ENCODE measurements at places on chromosomes 2 and 18.

- DNase-seq: no peak
These were observed 26.0 kb downstream of the SALL3 start for GRCh38 chr18:79005653-79006052.

DNA sequence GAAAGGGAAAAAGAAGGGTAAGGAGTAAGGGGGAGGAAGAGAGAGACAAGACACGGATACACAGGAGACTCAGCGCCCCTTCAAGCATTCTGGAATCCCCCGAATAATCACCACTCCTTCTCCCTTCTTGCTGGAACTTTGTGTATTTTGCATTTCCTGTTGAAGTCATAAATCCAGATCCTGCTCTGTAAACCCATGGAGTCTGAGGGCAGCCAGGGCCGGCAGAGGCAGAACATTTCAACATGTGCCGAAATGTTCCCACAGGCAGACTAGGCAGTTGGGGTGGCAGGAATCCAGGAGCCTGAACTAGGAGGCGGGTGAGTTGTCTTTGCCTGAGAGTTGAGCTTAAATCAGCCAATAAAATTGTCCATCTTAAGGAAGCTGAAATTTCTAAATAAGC is 193.1 kb downstream of the SH3RF3 start:
- DNase-seq: no peak

- no peak for DNase-seq
These were observed 32.2 kb downstream of the PLEKHA3 start for GRCh38 chr2:178512484-178512883.

- DNase-seq: no peak
These were observed 305.9 kb downstream of the ARHGAP15 start for GRCh38 chr2:143435131-143435530.

DNA sequence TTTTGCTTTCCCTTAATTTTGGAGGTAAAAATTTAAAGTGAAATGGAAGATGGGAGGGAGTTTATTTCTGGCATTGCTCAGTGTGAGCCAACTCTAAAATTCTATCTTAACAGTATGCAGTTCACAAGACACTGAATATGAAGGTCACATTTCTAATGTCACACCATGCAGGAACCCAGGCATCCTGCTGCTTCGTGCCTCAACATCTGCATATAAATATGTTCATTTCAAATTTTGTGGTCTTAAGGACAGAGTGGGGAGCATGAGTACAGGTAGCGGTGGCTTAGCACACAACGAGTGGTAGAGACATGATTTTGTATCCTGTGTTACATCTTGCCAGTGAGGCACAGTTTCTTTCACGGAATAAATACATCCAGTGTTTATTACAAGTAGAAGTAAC is 102.4 kb downstream of the ARL4C start:
- no peak for DNase-seq

- DNase-seq: no peak
These were observed 4.0 kb upstream of the TEX51 start for GRCh38 chr2:126894585-126895182.

- no peak for DNase-seq
These were observed 37.1 kb downstream of the SLC25A52 start for GRCh38 chr18:31723639-31723989.

GRCh38 chr2:40226637-40227036 is 225.3 kb downstream of the SLC8A1 start:
- DNase-seq: no peak

DNA sequence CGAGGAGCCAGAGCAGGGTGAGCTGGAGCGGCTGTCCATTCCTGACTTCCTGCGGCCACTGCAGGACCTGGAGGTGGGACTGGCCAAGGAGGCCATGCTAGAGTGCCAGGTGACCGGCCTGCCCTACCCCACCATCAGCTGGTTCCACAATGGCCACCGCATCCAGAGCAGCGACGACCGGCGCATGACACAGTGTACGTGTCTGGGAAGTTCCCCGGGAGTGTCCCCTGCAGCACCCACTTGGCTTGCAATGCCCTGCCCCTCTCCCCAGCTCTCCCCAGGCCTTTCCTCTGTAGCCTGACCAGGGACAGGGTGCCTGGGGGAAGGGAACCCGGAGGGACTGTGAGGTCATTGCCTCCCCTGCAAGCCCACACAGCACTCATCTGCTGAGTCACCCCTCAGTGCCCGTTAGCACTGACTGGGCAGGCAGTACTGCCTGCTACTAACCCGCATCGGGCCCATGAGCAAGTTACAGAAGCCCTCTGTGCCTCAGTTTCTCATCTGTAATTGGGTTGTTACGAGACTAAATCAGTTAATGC is 29.4 kb upstream of the GMPPA start:
- DNase-seq: no peak

GRCh38 chr2:216679658-216680024 is 15.7 kb downstream of the IGFBP5 start:
- no peak for DNase-seq

DNA sequence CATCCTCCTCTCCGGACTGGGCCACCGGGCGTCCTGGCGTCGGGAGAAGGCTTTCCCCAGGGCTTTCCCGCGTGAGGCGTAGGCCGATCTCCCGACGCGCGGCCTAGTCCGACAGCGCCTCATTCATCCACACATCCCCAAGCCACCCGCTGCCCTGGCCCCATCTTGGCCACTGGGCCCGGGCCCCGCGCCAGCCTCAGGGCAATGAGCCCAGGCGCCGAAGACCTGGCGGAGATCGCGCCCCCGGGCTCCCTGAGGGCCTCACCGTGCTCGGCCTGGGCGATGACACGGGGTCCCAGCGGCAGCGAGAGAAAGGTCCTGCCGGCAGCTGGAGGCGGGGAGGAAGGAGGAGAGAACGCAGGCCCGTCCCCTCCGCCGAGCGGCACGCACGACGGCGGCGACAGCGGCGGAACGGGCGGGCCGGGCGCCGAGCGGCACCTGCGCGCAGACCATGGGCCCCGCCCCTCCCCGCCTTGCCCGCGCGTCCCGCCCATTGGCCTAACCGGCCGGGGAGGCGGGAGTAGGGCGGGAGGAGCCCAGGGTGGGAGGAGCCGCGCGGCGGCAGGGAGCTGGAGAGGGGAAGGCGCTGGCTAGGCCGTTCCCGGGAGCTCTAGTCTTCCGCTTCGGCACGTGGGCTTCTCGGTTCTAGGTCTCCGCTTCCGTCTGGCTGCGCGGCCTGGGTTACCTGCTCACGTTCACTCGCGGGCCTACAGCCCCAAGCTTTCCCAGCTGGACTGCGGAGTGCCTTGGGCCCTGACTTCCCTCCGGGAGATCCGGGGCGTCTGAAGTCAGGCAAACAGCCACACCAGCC is at the start of gene OLA1:
OLA1 (minus strand) TSS at position 346 of the 811 bp plus-strand sequence. CDS start 1,717 bp downstream, outside the sequence.
- DNase-seq: peak; percentile 98

DNA sequence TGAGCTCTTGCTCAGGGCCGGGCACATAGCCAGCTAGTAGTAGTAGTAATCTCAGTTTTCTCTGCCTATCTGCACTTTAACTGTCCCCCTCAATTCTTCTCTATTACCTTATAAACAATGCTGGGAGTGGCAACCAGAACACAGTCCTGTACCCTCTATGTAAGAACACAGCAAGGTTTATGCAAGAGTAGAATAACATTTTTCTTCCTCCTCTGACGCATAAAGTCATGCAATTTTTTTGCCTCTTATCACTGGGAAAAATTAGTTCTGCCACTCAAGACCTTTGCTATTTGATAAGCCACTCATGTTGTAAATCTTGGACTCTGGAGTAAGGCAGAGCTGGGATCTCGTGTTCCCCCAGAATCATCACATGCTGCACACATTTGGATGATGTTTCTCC is 200.7 kb upstream of the SOX11 start:
- no peak for DNase-seq

DNA sequence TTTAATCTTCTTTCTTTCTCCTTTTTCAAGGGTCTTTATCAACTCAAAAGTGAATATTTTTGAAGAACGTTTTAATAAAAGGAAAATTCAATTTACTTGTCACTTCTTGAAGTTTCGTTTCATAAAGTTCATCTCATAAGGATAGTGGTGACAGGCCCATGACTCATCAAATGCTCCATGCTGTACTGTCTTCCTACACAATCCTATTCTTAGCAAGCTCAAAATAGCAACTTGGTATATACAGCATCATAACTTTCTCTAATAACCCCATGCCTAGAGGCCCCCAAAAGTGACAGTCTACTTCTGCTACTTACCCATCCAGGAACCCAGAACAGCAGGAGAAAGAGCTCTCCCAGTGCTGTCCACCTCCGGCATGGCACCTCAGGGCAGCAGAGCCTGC is 7.7 kb downstream of the FBXO15 start:
- DNase-seq: peak; percentile 70

DNA sequence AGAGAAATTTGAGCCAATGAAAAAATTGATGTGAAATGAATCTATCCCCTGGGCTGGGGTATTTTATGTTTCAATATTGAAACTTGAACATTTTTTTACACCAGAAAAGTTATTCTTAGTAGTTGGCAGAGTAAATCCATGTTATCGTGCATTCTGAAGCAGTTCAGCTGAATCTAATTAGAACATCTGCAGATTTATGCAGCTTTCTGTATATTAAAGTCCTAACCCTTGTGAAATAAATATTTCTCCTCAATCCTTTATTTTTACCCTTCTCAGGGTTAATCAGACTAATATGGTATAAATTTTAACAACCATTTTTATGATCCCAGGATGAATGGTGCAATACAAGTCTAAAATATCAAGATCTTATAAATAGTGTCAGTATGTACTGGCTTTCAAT is 69.5 kb downstream of the CDH20 start:
- DNase-seq: no peak

DNA sequence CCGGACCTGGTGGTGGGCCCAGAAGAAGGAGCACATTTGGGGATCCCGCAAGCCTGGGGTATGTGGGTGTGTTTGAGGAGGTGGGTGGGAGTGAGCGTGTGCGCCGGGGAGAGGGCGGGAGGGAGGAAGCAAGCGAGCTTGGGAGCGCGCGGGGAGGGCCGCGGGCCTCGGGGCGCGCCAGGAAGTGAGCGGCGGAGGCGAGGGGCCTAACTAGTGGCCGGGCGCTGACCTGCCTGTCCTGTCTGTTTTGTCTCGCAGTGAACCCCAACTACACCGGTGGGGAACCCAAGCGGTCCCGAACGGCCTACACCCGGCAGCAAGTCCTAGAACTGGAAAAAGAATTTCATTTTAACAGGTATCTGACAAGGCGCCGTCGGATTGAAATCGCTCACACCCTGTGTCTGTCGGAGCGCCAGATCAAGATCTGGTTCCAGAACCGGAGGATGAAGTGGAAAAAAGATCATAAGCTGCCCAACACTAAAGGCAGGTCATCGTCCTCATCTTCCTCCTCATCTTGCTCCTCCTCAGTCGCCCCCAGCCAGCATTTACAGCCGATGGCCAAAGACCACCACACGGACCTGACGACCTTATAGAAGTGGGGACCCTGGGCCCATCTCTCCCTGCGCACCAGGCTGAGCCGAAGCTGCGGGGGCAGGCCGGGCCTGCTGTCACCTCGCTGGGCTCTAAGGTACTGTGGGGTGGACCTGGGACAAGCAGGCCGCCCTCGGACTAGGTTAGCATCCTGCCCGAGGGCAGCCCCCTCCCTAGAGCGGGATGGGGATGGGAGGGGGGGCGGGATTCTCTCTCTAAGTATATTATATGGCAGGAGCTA is 1.2 kb downstream of the HOXD4 start:
- no peak for DNase-seq

DNA sequence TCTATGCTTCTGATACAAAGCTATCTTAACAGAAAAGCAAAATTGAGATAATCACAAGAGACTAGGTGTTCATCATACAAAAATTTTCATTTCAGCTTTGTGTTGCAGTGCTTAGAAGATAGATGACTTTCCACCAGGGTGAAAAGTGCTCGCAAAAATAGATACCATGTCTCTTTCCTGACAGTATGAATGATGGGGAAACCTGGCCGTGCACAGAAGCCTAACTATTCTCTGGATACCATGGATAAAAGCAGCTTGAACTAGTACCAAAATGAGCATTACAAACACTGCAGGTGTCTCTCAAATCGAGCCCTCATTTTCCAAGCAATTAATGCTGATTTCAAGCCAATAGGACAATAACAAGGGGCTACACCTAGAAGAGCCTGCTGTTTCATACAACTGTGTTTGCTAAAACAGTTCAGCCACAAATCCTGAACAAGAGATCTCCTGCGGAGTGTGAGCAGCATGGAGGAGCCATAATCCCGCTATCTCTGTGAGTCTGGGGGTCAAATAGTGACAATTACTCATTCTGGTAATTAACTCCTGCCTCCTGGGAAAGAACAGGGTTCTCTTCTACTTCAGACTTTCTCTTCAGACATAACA is 507.6 kb downstream of the PID1 start:
- no peak for DNase-seq

DNA sequence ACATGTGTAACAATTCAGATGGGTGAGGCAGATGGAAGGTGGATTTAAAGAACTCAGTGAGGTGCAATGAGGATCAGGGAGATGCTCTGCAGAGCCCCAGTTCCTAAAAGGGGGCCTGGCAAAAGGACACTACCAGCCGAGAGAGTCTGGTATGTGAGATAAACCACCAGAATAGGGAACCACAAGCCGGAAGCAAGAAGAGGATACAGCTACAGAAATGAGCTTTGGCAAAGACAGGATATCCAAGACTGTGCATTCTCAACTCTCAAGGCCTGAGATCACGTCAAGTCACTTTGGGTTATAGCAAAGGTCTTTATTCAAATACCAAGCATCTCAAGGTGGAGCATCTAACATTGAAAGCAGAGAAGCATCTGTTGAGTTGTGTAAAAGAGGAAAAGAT is 293.5 kb downstream of the ARHGAP15 start:
- peak; percentile 8 for DNase-seq

DNA sequence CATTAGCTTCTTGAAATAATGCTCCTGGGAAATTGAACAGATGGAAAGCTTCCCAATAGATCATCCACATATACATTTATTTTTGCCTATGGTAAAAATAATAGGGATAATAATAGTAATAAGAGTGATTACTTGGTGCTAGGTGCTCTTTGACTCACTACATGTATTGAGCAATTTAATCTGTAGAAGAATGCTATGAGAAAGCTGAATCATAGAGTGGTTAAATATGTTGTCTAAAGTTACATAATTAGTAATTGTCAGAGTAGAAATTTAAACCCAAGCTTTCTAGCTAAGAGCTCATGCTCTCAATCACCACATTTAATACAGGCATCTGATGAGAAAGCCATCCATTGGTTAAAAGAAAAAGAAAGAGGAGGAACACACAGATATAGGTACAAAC is 590.5 kb upstream of the SLC8A1 start:
- DNase-seq: no peak

DNA sequence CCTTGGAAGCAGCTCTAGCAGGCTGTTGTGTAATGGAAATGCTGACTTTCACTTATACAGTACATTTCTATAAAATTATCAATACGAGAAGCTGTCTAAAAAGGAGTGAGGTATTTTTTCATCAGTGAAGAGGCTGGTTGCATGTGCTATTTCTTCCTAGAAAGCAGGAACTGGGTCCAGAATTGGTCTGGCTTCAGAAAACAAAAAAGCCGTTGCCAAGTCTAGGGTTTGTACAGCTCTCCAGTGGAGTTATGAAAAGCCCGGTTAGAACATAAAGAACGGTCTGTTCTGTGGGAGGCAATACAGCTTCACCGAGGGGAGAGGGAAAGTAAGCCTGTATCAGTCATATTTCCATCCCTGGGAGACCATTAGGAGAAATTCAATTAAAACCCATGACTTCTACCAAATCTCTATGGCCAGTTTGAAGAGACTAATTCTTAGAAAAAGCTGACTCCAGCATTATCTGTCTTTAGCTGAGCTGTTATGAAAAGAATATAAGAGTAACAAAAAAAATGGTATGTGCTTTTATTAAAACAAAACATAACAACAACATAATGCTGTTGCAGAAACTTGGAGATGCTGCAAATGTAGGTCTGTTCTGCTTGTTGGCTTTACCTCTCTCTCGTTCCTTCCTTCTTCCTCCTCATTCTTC is 217.0 kb downstream of the CMPK2 start:
- no peak for DNase-seq

- no peak for DNase-seq
These were observed 28.2 kb downstream of the CRYGD start for GRCh38 chr2:208096080-208096479.

- DNase-seq: no peak
These were observed 10.7 kb upstream of the IL1R2 start for GRCh38 chr2:101981066-101981465.

Data from activated CD4-positive, alpha-beta T cell treated with anti-CD3 and anti-CD28 coated beads for 36 hours (primary cell).